Activated CD8-positive, alpha-beta memory T cell treated with anti-CD3 and anti-CD28 coated beads, Interleukin-2, amount 10 ng/mL, durations not matched to agents 7 days and 5 days (primary cell): ENCODE measurements at places on chromosomes 3 and 15. TPM values are rescaled to one million over a fixed set of nuclear protein-coding genes. Genes with fewer than 3 reads are reported as not detected.

Gene SPATA12
- not detected for total RNA-seq

DNA sequence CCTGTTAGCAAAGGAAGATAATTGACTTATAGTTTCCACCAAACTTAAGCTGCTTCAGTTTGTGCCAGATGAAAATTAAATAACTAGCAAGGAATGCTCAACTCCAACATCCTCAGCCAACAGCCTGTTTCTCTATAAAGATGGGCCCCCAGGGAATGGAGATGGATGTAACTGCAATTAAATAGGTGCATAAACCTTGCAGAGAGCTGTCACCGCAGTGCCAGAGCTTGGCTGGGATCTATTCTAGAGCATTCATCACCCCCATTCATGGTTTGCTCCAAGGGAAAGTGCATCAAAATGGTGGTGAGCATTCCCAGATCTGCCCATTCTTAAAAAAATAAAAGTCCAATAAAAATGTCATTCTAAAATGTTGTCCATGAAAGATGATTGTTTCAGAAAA, 19.7 kb upstream of the RORA start:
- H3K27me3 ChIP-seq = peaks cover 27% of the 10 kb centered on the region
- DNase-seq = no peak
- H3K36me3 ChIP-seq = no peaks in the 10 kb centered on the region
- peaks cover 4% of the 10 kb centered on the region for H3K4me1 ChIP-seq
- H3K27ac ChIP-seq = no peak overlapping the region
- no peak overlapping the region for H3K4me3 ChIP-seq

DNA sequence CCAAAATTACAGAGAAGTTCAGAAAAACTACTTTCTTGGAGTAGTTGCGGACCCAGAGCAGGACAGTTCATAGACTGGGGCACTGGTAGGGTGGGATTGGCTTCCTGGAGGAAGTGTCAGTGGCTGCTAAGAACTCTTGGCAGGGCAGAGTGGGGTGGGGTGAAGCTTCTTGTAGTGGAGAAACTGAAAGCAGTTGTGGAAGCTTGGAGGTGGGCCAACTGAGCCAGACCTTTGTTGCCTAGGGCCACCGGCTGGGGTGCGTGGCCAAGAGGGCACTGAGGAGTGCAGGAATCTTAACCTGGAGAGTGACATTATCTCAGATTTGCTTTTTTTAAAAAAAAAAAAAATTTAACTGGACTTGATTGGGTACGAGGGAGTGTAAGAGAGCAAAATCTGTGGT, 3.1 kb downstream of the KAT2B start:
- peak overlapping the region; percentile 97 for H3K27ac ChIP-seq
- H3K4me3 ChIP-seq = peak overlapping the region; percentile 93
- peaks cover 62% of the 10 kb centered on the region for H3K4me1 ChIP-seq
- H3K36me3 ChIP-seq = peaks cover 34% of the 10 kb centered on the region
- DNase-seq = peak; percentile 78

GRCh38 chr3:136305879-136306278, 55.7 kb downstream of the PCCB start:
- no peak for DNase-seq
- no peak overlapping the region for H3K4me3 ChIP-seq
- H3K4me1 ChIP-seq = peaks cover 2% of the 10 kb centered on the region
- H3K27me3 ChIP-seq = no peaks in the 10 kb centered on the region
- H3K36me3 ChIP-seq = peaks cover 9% of the 10 kb centered on the region

DNA sequence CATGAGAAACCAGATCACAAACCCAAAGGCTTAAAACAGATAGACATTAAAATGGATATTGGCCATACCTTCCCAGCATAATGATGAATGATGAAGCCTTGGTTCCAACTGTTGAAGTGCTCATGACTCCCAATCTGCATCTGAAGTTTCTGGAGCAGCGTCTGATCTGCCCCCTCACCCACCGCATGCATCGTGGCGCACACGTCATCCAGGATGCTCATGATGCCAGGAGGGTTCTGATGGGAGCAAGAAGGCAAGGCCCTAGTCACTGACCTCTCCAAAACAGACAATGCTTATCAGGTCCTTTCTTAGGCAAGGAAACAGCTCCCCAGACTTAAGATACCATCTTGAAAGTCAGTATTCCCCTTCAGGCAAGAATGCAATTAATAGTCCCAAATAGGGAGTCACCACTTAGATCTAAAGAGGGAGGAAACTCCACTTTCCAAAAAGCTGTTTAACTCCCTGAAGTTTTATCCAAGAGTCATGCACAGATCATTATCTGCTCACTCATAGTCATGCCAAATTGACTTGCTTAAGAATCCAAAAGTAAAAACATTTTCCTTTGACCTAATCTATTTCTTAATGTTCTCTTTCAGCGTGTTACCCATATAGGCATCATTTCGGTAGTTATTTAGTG, 2.1 kb downstream of the LDHAL6B start:
- no peak overlapping the region for H3K27ac ChIP-seq
- H3K27me3 ChIP-seq = peaks cover 3% of the 10 kb centered on the region
- H3K4me3 ChIP-seq = no peak overlapping the region
- peaks cover 13% of the 10 kb centered on the region for H3K36me3 ChIP-seq
- peaks cover 2% of the 10 kb centered on the region for H3K4me1 ChIP-seq
- peak; percentile 18 for DNase-seq

DNA sequence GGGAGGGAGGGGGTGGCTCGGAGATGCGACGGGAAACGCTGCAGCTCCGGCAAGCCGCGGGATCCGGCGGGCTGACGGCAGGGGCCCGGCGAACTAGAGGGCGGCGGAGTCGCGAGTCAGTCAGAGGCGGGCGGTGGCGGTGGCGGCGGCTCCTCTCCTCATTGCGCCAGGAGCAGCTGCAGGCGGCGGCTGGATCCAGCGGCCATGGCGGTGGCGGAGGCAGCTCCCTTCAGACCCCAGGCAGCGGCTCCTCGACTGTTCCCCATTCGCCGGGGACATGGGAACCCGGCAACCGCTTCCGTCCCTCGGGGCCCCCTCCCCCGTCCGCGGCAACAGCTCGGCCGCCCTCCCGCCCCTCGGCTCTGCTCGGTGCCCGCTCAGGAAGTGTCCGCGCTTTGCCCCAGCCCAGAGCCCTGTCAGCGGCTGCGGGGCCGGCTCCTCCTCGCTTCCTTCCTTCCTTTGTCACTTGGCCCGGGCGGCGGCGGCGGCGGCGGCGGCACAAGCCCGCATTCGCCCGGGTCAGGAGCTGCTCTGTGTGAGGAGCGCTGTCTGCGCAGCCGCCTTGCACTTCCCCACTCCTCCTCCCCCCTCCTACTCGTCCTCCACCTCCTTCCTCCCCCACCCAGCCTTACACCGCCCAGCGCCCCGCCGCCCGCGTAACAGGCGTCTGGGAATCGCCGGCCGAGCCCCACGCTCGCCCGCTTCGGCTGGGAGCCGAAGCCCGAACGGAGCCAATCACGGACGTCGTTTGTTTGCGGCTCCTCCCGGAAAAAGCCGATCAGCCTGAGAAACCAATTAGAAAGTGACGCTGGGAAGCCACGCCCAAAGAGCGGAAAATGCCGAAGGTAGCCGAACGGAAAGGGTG, at the start of gene GSK3B:
GSK3B (minus strand) TSS at position 537 of the 865 bp plus-strand sequence. CDS start 1,013 bp downstream, outside the sequence.
- H3K4me3 ChIP-seq = no peak within 1 kb of the TSS
- H3K4me1 ChIP-seq = peaks cover 24% of the 10 kb centered on the region
- DNase-seq = peak; percentile 86
- no peaks in the 10 kb centered on the region for H3K27me3 ChIP-seq
- H3K27ac ChIP-seq = no peak within 1 kb of the TSS
- peaks cover 6% of the 10 kb centered on the region for H3K36me3 ChIP-seq

DNA sequence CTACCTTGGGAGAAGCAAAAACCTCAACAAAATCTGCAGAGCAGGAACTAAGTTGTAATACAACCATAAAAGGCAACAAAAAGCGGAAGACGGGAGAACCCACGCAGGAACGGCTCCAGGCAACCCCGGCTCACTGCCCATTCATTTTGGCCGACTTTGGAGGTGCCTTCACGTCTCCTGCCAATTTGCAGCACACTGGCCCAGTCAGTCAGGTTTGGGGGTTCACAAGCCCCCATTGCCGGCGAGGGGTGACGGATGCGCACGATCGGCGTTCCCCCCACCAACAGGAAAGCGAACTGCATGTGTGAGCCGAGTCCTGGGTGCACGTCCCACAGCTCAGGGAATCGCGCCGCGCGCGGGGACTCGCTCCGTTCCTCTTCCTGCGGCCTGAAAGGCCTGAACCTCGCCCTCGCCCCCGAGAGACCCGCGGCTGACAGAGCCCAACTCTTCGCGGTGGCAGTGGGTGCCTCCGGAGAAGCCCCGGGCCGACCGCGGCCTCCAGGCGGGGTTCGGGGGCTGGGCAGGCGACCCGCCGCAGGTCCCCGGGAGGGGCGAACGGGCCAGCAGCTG, 463 bp downstream of the TERC start:
- no peaks in the 10 kb centered on the region for H3K27me3 ChIP-seq
- peaks cover 38% of the 10 kb centered on the region for H3K4me1 ChIP-seq
- peak; percentile 72 for DNase-seq

- peak overlapping the region; percentile 24 for H3K27ac ChIP-seq
- peaks cover 41% of the 10 kb centered on the region for H3K4me1 ChIP-seq
- H3K4me3 ChIP-seq = no peak overlapping the region
- no peak for DNase-seq
- H3K36me3 ChIP-seq = peaks cover 64% of the 10 kb centered on the region
Observed at GRCh38 chr15:82828075-82828474, 18.6 kb downstream of the WHAMM start.

DNA sequence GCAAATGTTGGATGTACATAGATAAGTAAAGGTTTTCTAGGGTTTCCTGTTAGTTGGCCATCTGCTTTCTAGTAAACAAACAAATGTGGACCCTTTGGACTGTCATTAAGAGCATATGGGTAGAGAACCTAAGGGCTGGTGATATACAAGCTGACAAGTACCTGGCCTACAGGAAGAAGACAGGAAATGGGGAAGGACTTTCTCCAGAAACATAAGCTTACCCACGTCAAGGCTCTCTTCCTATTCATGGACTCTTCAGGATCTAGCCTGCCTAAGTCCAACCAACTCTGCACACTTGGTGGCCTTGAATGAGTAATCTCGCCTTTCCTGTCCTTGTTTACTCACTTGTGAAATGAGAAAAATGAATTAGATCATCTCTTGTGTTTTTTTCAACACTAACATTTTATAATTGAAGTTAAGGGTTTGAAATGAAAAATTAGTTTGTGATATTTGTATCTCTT, 22.2 kb upstream of the GOLIM4 start:
- no peaks in the 10 kb centered on the region for H3K4me1 ChIP-seq
- H3K27me3 ChIP-seq = peaks cover 2% of the 10 kb centered on the region
- H3K4me3 ChIP-seq = no peak overlapping the region
- no peaks in the 10 kb centered on the region for H3K36me3 ChIP-seq

Gene HLTF
- 31.3 TPM for total RNA-seq

DNA sequence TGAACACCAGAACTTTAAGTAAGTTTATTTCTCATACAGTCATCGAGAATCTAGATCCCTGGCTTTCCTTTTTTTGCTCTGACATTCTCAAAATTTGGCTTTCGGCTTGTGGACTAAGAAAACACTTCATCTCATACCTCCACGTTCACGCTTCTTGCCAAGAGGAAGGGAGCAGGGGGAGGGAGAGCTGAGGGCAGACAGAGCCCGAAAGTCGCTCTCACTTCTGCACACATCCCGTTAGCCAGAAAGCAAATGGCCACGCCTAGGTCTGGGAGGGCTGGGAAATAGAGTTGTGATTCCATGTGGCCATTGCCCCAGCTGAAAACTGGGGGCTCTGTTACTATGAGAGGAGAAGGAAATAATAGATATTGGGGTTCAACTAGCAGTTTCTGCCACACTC, 57.3 kb downstream of the MAP6D1 start:
- DNase-seq = no peak
- no peak overlapping the region for H3K27ac ChIP-seq
- no peaks in the 10 kb centered on the region for H3K27me3 ChIP-seq
- no peak overlapping the region for H3K4me3 ChIP-seq

GRCh38 chr3:180433152-180433551, 168.8 kb upstream of the TTC14 start:
- H3K27ac ChIP-seq = no peak overlapping the region
- H3K27me3 ChIP-seq = no peaks in the 10 kb centered on the region
- DNase-seq = no peak
- no peak overlapping the region for H3K4me3 ChIP-seq
- no peaks in the 10 kb centered on the region for H3K36me3 ChIP-seq
- H3K4me1 ChIP-seq = no peaks in the 10 kb centered on the region

Gene DAZL
- not detected for total RNA-seq

- no peaks in the 10 kb centered on the region for H3K4me1 ChIP-seq
- no peaks in the 10 kb centered on the region for H3K27me3 ChIP-seq
- H3K36me3 ChIP-seq = no peaks in the 10 kb centered on the region
- DNase-seq = no peak
Observed at GRCh38 chr3:89260721-89261120, 153.3 kb downstream of the EPHA3 start.

DNA sequence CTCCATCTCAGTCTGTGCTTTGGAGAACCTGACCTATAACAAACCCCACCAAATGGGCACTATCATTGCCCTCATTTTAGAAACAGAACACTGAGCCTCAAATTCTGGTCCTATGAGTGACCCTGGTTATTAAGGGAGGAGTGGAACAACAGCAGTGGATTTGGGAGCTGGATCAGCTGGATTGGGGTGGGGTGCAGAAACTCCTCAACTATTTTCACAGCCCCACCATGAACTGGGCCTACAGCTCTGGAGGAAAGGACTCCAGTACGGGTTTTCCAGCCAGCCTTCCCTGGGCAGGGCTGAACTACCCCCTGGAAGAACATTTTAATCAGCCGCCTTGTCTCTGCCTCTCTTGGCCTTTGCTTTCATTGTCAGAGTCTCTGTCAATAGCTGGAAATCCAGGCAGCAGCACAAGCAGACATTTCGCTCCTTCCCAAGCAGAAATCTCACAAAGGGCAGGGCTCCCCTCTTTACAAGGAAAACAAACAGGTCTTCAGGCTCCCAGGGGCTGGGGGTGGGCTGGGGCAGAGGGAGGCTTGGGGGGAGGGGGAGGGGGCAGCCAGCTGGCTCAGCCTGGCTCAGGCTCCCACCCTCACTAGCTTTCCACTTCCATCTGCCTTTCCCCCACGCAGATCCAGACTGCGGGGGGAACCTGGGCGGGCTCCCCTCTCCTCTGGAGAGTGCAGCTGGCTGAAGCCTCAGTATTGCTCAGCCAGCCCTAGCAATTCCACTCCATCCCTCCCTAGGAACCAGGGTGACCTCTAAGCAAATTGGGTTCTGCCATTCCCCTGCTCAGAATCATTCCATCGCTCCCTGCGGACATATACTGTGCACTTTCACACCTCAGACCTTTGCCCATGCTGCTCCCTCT, 13.7 kb upstream of the TLE3 start:
- no peaks in the 10 kb centered on the region for H3K4me1 ChIP-seq
- DNase-seq = no peak
- no peak overlapping the region for H3K27ac ChIP-seq
- H3K27me3 ChIP-seq = peaks cover 42% of the 10 kb centered on the region
- H3K4me3 ChIP-seq = no peak overlapping the region

GRCh38 chr15:74147051-74147450, 16.7 kb downstream of the ISLR2 start:
- H3K27me3 ChIP-seq = peaks cover 62% of the 10 kb centered on the region
- H3K36me3 ChIP-seq = peaks cover 2% of the 10 kb centered on the region
- no peak overlapping the region for H3K4me3 ChIP-seq
- DNase-seq = no peak

Gene ARL6IP5
- 132 TPM for total RNA-seq

Gene CYP8B1
- total RNA-seq = not detected

- H3K27ac ChIP-seq = no peak overlapping the region
- no peaks in the 10 kb centered on the region for H3K36me3 ChIP-seq
- H3K27me3 ChIP-seq = no peaks in the 10 kb centered on the region
- DNase-seq = no peak
Observed at GRCh38 chr3:134090031-134090430, 60.3 kb upstream of the SLCO2A1 start.
